ENCODE measurements at places on chromosomes 7 and 10.

DNA sequence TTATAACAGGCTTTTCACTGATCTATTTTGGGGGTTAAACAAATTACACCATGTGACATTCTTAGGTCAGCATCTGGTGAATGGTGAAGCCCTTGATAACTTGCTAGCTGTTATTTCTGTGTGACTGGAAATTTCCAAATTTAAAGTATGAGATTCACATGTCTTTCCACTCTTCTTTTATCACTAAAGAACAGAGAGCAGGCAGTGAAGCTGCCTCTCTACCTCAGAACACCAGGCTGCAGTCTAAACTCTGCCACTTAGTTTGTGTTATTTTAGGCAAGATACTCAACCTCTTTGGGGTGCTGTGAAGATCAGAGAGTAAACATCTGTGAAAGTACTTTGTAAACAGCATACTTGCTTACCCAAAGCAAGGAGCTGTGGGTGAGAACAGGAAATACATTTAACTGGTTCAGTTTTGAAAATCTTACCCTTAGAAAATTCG lies 15.5 kb upstream of the SP4 start:
- peak; percentile 46 for DNase-seq

- no peak for DNase-seq
These were observed 89.4 kb downstream of the RALA start for GRCh38 chr7:39712751-39713150.

DNA sequence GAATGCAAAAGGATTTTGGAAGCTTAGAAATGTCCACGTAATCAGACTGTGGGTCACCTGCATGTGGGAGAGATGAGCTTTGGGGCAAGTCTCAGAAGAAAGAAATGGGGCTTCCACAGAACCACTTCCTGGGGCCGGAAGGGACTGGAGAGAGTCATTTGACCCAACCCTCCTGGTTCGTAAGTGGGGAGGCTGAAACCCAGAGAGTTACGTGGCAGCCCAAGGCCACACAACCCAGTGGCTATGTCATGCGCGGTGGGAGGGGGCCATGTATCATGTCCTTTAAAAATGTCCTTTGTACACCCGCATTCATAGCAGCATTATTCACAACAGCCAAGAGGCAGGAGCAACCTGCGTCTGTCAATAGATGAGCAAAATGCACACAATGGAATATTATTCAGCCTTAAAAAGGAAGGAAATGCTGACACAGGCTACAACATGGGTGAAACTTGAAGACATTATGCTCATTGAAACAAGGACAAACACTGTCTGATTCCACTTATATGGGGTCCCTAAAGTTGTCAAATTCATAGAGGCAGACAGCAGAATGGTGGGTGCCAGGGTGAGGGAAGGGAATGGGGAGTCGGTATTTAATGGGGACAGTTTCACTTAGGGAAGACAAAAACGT lies 15.1 kb downstream of the CAMK2B start:
- DNase-seq: no peak

DNA sequence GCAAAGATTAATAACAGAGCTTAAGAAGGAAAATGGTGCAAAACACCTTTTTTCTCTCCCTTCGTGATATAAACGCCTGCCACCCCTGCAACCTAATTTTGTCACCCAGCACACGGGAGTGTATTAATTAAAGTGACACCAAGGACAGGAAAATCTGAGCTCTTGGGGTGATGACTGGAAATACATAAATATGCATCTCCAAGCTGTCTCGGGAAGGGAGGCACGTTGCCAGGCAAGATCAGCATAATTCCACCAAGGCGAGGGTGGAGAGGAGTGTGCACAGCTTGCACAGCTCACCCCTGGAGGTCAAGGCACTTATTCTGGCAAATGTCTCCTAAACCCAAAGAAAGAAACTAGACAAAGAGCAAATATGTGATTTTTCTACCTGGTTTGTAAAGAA lies 700.9 kb downstream of the GRID1 start:
- no peak for DNase-seq

GRCh38 chr7:154905146-154905545 lies 97.8 kb downstream of the PAXIP1 start:
- no peak for DNase-seq

DNA sequence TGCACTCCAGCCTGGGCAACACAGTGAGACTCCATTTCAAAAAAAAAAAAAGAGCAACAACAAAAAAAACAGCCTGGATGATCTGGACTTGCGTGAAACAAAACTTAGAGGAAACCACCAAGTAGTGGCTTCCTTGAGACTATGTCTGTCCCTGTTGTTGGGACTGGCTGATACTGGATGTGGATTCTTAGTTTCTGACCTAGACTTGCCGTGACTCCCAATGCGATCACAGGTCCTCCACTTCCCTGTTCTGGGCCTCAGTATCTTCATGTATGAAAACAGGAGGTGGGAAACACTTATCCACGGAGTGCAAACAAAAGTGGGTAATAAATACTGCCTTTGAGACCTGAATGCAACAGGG lies 125.7 kb downstream of the PRPF18 start:
- DNase-seq: no peak

- DNase-seq: no peak
These were observed 281.6 kb upstream of the ZMIZ1 start for GRCh38 chr10:78787125-78787524.

DNA sequence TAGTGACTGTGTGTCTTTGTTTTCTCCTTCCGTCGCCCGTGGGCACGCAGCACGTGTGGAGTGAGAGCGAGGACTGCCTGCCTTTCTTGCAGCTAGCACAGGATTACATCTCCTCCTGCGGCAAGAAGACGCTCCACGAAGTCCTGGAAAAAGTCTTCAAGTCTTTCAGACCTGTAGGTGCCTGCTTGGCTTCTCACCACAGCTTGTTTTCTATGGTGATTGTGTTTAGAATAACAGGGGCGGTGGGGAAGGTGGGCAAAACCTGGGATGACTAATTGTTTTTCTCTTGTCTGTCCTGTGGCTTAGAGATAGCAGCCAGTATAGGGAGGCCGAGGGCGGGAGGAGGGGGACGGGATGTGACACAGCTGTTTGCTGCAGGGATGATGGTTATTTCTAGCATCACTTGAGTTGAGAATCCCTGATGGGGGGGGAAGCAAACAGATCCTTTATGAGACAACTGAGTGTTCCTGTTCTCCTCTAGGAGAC lies 11.4 kb downstream of the MTURN start:
- DNase-seq: no peak

GRCh38 chr7:129282865-129283264 lies 58.0 kb downstream of the AHCYL2 start:
- DNase-seq: no peak

GRCh38 chr10:96576277-96576980 lies 10.4 kb downstream of the TM9SF3 start:
- no peak for DNase-seq

- no peak for DNase-seq
These were observed 309.2 kb downstream of the GFRA1 start for GRCh38 chr10:115963848-115964247.

DNA sequence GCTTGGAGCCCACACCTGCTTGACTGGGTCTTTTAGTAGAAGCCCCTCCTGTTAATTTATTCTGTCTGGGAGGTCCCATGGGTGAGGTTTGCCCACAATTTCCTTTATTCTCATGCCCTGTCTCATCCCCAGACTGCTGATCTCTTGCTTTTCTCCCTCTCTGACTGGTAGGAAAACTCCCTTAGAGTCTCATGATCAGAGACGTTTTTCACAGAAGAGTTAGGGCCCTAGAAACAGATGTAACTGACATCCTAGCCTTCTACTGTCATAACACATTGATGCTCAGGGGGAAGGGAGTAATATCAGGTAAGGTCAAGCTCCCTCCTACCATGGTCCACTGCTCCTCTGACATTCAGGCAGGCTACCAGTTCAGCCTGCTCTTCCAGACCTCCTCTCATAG lies 43.7 kb upstream of the WASL start:
- no peak for DNase-seq

GRCh38 chr7:94115316-94115715 lies 111.2 kb upstream of the BET1 start:
- no peak for DNase-seq

GRCh38 chr10:33939892-33940291 lies 605.4 kb upstream of the NRP1 start:
- DNase-seq: no peak

GRCh38 chr10:131015271-131015670 lies 296.2 kb downstream of the TCERG1L start:
- no peak for DNase-seq

GRCh38 chr10:27446091-27446918 lies 57.8 kb upstream of the RAB18 start:
- peak; percentile 52 for DNase-seq

DNA sequence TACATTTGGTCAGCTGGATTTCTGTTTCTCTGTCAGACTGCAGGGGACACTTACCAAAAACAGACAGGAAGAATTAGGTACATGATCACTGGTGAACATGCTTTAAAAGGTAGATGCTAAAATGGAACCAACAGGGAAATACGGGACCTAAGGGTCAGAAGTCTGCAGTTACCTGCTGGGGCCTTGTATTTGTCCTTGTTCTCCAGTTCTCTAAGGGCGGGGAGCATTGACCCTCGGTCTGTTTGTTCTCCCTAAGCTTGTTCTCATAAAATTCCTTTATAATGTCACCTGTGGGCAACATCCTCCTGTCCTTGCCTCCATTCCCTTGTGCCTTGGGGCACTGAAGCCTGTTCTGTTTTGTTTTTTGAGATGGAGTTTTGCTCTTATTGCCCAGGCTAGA lies 29.8 kb upstream of the MSMB start:
- DNase-seq: no peak

DNA sequence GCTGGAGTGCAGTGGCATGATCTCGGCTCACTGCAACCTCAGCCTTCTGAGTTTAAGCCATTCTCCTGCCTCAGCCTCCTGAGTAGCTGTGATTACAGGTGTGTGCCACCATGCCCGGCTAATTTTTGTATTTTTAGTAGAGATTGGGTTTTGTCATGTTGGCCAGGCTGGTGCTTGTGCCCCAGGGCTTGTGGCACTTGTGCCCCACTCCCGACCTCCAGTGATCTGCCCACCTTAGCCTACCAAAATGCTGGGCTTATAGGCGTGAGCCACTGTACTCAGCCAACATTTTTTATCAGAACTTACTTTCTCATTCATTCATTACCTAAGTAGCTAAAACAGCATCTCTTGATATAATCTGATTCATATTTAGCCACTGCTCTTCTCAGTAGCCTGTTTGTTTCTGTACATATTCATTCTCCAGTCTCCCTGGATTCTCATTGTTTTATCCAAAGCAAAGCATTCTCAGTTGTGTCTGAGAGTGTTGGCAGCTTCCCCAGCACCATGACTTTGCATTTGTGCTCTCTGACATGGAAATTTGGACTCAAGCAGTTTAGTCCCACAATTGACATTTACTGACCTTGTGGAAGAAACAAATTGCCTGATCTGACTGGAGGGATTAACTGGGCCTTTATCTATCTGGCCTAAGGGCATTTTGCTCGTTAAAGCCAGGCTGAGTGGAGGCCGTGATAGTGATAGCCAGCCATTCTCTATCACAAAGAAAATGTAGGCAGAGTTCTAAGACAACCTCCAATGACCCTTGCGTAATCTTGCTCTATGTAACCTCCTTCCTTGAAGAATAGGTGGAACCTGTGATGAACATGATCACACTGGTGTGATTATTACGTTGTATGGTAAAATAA lies 44.9 kb downstream of the AKR1B15 start:
- no peak for DNase-seq

DNA sequence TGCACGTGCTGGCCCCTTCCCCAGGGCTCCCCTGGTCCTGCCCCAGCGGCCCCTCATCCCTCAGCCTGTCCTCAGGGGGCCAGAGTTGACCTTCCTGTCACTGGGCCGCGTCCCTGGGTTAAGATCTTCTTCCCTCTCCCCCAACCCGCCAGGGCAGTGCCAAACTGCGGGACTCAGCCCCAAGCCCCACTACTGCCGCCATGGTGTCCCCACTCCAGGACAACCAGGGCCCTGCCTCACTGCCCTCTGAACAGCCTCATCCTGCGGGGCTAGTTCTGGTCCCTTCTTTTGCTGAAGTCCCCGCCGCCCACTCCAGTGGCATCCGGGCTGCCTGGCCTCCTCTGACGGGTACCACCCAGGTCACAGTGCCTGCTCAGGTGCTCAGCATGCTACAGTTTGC lies 37.5 kb downstream of the UNCX start:
- no peak for DNase-seq

DNA sequence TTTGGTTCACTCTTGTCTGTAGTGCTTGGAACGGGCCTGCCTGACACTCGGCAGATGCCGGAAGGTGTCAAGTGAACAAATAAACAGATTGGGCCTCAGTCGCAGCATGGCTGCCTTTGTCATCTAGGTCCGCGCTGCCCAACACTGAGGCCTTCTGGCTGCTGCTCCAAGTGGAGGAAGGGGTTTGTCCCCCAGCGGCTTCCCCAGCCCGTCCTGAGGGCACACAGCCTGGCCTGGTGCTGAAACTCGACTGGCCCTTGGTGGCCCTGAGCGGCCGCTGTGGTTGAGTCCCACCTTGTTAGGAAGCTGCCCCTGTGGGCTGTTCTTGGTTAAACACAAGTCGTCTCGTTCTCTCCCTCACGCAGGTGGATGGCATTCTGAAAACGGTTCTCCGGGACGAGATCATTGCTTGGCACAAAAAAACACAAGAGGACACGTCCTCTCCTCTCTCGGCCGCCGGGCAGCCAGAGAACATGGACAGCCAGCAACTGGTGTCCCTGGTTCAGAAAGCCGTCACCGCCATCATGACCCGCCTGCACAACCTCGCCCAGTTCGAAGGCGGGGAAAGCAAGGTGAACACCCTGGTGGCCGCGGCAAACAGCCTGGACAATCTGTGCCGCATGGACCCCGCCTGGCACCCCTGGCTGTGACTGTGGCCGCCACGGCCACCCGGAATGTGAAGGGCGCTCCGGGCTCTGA lies 132.1 kb downstream of the SMURF1 start:
- no peak for DNase-seq

- DNase-seq: no peak
These were observed 303.8 kb upstream of the MKI67 start for GRCh38 chr10:128429835-128430513.

- no peak for DNase-seq
These were observed 4.8 kb downstream of the NYAP1 start for GRCh38 chr7:100488333-100489095.

DNA sequence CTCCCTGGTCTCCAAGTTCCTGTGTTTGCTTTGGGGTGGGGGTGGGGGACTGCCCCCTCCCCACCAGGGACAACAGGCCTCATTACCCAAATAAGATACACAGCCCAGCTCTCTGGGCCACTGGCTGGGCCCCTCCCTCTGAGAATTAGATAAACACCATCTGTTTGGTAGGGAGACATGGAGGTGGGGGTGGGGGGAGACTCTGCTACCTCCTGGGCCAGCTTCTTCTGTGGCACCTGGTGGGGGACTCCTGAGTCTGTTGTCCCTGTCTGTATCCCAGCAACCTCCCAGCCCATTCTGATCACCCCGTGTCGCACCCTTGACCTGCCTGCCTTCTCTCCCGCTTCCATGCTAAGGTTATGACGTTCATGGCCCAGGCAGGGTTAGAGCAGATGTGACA lies 5.8 kb downstream of the MLXIPL start:
- no peak for DNase-seq

GRCh38 chr10:3853547-3854303 lies 68.7 kb upstream of the KLF6 start:
- no peak for DNase-seq

- DNase-seq: no peak
These were observed 120.7 kb downstream of the WDFY4 start for GRCh38 chr10:48805411-48805810.

GRCh38 chr7:131600085-131600881 lies 43.9 kb upstream of the PODXL start:
- no peak for DNase-seq

GRCh38 chr7:44394112-44394447 lies 68.7 kb upstream of the CAMK2B start:
- DNase-seq: no peak
